GM12878 (cell line): ENCODE measurements at places on chromosomes 7 and 10. TPM values are rescaled to one million over a fixed set of nuclear protein-coding genes. Genes with fewer than 3 reads are reported as not detected.
A peak's percentile ranks its signal among the peaks of the same experiment; 100 is the strongest.

- no peak for DNase-seq
Observed at GRCh38 chr10:49549640-49550346, 10.9 kb upstream of the ERCC6 start.

DNA sequence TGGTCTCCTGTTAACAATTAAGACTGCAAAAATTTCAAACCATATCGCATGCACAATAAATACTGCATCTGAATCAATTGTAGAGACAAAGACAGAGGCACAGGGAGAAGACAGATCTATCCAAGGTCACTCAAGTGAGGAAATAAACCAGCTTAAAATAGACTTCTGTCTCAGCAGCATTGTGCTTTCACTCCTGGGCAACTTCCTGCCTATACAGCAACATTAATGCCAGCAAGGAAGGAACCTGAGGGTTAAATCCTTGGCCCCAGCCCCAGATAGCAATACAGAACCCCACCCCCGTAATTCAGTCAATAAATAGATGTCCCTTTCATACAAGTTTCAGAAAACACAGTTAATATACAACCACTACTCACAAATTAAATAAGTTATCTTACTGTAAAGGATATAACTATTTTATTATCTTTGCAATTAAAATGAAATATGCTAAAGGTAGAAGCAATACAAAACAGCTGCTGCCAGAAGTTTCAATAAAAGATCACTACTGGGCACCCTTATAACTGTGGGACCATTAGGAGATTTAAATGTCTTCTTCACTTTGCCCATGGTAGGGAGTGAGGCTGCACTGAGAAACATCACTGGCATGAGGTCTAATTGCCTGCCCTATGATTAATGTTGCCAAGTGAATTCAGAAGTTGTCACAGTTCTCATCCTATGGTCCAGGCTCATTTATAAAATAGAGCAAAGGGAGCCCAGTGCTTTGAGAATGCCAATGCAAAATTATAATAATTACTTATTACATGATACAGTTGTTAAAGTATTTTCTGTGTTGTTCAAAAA lies 49.4 kb downstream of the CAV1 start:
- DNase-seq: no peak

- peak; percentile 30 for DNase-seq
Observed at GRCh38 chr7:120334475-120334874, 61.5 kb downstream of the KCND2 start.

DNA sequence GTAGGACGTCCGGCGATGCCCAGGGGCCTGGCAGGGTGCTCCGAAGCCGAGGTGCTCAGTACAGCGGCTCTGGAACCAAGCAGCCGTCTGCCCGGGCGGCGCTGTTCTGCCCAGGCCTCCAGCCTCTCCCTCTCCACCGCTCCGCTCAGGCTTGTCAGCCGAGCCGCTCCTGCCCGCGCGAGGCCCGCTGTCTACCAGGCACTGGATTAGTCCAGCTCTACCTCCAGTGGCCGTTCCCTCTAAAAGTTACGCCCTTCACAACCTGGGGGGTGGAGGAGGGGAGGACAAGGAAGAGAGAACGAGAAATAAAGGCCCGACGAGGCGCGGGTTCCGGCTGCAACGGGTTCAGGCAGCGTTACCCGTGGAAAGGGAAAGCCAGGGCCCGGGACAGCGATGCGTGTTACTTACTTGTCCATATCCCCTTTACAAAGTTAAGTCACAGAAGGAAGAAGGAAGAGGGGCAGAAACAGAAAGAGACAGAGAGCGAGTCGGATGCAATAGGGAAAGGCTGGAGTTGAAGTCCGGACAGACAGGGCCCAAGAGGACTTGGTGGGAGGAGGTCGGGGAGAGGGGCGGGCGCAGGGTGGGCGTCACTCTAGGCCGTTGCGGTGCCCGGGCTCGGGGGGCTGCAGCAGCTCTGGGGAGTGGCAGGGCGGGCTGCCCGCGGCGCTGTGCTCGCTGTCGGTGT lies 2.8 kb downstream of the SP8 start:
- DNase-seq: no peak

DNA sequence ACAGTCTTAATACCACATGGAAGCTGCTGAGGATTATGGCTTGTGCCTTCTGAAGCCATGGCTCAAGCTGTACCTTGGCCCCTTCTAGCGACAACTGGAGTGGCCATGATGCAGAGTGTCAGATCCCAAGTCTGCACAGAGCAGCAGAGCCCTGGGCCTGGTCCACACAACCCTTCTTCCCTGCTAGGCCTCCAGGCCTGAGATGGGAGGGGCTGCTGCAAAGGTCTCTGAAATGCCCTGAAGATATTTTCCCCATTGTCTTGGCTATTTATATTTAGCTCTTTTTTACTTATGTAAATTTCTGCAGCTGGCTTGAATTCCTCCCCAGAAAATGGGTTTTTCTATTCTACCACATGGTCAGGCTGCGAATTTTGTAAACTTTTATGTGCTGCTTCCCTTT lies 804.6 kb upstream of the ZWINT start:
- no peak for DNase-seq

- no peak for DNase-seq
Observed at GRCh38 chr7:98168904-98169621, 42.2 kb upstream of the BHLHA15 start.

- DNase-seq: no peak
Observed at GRCh38 chr10:73501651-73502050, 5.8 kb upstream of the PPP3CB start.

Gene CALN1
- total RNA-seq: 1.9 and 2.6 TPM in 2 replicates

DNA sequence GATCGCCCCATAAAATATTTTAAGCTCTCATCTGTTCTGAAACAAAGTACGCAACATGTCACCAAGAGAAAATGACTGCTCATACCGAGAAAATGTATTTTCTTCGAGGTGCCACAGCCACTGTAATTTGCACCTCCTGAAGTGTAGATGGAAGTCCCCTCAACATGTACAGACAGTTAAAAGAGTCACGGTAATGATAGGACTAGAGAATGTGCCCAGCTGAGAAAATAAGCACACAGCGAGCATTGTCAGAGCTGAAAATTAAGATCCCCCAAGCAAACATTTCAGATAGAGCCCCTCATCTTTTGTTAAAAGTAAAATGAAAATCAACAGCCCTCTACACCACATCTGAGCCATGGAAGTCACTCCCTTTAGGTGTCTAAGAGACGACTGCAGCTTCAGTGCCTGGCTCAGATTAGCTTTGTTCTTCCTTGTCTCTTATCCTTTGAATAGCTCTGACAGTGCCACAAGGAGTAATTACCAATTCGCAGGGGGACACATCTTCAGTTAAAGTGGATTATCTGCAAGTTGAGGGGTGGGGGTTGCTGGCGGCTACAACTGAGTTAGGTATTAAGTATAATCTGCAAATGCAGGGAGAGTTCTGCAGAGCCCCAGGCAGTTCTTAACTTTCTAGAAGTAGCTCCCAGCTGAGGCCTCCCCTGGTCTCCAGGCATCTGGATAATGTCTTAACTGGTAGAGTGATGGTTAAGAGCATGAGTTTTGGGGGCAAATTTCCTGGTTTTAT lies 222.7 kb upstream of the C7orf33 start:
- DNase-seq: no peak

DNA sequence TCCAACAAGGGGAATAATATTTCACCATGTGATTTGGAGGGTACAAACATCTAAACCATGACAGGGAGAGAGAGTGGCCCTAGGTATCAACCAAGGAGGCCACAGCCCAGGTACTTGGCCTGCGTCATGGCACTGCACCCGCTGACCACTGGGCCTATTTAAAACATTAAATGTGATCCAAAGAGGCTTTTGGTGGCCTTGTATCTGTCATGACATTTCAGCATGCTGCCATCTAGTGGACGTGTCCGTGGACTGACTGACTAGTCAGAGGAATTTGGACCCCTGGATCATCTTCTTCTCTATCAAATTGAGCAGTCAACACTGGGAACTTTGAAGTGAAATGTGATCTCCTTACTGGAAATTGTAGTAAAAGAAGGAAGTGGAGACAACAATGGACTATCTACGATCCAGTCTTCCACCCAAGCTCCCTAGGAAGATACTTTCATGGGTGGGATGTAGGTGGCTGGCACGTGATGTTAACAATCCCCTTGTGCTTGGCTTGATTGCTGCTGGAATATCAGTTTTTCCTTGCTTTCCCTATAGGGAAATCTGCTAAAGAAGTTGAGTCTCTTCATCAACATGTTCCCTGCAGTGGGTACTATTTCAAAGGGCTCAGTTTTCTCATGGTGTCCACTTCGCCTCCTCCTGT lies 24.6 kb upstream of the ITGA8 start:
- no peak for DNase-seq

Gene ATP6V0A4
- not detected in 2 replicates for total RNA-seq
